KG1 (cell line): ENCODE measurements at places on chromosomes 2 and 18.

GRCh38 chr18:2515908-2516625, 55.2 kb downstream of the METTL4 start:
- no peak for DNase-seq

- no peak for DNase-seq
Measured at GRCh38 chr2:103805746-103806145, 1043.9 kb downstream of the TMEM182 start.

GRCh38 chr18:23941791-23942190, 72.8 kb upstream of the TTC39C start:
- DNase-seq = no peak

DNA sequence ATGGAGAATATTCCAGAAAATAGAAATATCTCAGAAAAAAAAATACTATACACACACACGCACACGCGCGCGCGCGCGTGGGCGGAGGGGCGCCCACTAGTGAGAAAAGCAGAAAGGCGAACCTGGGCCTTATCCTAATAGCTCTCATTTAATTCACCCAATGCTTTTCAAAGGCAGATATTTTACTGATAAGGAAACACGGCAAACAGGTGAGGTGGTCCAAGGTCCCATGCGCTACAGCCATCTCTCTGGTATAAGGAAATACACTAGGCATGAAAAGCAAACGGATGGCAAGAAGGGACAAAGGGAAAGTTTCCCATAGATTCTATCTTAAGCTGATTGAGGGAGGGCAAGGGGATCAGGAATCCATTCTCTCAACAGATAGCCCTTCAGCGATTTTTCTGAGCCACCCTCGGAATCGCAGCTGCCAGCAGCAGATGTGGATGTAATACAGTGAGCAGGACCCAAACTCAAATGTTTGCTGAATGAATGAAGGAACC, 136.7 kb downstream of the TMEM247 start:
- DNase-seq = peak; percentile 37

GRCh38 chr2:174340400-174341292, 5.9 kb downstream of the SP9 start:
- no peak for DNase-seq
